Stimulated activated CD4-positive, alpha-beta T cell treated with anti-CD3 and anti-CD28 coated beads, Interleukin-1b, Interleukin-23, amount 100 ng/mL, for 24 hours (primary cell): ENCODE measurements at places on chromosomes 6 and 20.

DNA sequence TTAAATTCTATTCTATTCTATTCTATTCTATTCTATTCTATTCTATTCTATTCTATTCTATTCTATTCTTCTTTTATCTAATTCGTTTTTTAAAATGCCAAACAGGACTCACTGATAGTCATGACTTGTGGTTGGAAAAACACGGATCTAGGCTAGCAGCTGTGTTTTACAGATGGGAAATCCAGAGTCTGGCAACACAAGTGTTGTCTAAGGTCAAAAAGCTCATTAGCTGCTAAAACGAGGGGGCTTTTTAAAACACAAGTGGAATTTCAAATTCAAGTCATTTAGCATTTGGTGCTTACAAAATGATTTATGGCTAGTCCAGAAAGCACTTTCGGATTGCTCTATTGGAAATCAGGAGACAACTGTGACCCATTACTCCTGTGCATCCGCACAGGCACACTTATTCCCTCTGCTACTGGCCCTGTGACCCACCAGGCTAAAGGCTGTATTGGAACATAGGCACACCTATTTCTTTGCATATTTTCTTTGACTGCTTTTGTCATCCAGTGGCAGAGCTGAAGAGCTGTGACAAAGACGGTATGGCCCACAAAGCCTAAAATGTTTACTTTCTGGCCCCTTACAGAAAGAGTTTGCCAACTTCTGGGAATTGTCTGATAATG is 17.8 kb upstream of the MLIP start:
- DNase-seq: no peak

GRCh38 chr6:38716825-38717224 is 1.7 kb downstream of the DNAH8 start:
- no peak for DNase-seq

GRCh38 chr20:34774886-34775285 is 50.6 kb downstream of the NCOA6 start:
- no peak for DNase-seq

- DNase-seq: no peak
Measured at GRCh38 chr20:57211908-57212533, 54.4 kb downstream of the BMP7 start.

- no peak for DNase-seq
Measured at GRCh38 chr6:7954477-7955200, 44.1 kb upstream of the TXNDC5 start.
